ENCODE measurements at places on chromosomes 5 and 9.
A peak's percentile ranks its signal among the peaks of the same experiment; 100 is the strongest.

- DNase-seq, result no peak
Observed at GRCh38 chr5:158115468-158115867, 256.5 kb upstream of the CLINT1 start.

GRCh38 chr9:99660191-99660636 lies 161.5 kb upstream of the NR4A3 start:
- DNase-seq, result peak; percentile 28

GRCh38 chr9:136670576-136671253 lies 8.0 kb downstream of the EGFL7 start:
- no peak for DNase-seq

DNA sequence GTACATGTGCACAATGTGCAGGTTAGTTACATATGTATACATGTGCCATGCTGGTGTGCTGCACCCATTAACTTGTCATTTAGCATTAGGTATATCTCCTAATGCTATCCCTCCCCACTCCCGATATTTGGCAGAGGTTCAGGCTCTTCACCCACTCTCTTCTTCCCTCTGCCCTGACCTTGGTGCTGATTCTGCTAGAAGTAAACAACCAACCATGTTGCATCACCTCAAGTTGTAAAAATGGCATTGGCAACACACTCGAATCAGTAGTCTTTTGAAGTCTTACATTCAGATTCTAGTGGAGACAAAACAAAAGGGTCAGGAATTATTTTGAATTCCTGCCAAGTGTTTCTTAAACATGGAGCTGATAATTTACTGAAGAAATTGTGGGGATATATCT lies 40.0 kb downstream of the PRR16 start:
- DNase-seq, result no peak

GRCh38 chr9:31255211-31255610 lies 1129.2 kb upstream of the ACO1 start:
- no peak for DNase-seq

GRCh38 chr5:124180875-124181461 lies 565.5 kb downstream of the ZNF608 start:
- no peak for DNase-seq

DNA sequence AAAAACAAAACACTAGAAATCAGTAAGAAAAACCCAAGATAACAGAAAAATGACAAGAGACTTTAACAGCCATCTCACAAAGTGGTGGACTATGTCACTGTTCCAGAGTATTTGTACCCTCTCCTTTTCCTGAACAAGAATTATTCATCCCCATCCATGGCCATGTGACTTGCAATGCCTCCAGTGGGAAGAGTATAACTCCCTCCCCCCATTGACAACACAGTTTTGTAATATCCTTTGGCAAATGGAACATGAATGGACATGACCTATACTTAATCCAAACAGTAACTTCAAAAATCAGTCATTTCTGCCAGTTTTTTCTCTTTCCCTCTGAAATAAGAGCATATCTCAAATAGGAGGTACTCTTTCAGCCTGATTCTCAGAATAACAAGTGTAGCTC lies 33.9 kb downstream of the PTBP3 start:
- no peak for DNase-seq

GRCh38 chr5:138649775-138650174 lies 74.6 kb upstream of the HSPA9 start:
- no peak for DNase-seq

GRCh38 chr9:128809831-128810230 lies 8.5 kb upstream of the ENDOG start:
- DNase-seq, result no peak

- DNase-seq, result no peak
Observed at GRCh38 chr9:31608416-31608815, 776.0 kb upstream of the ACO1 start.

- no peak for DNase-seq
Observed at GRCh38 chr9:86458191-86458855, 104.1 kb upstream of the TUT7 start.

- DNase-seq, result no peak
Observed at GRCh38 chr9:37706290-37706689, 47.3 kb upstream of the TRMT10B start.
